ENCODE measurements at places on chromosomes 3 and 15.

GRCh38 chr3:120177151-120177550 is 82.9 kb upstream of the GSK3B start:
- H3K4me3 ChIP-seq: no peak overlapping the region
- no peak for DNase-seq
- no peaks in the 10 kb centered on the region for H3K36me3 ChIP-seq
- H3K27me3 ChIP-seq: no peaks in the 10 kb centered on the region
- no peak overlapping the region for H3K27ac ChIP-seq

- no peaks in the 10 kb centered on the region for H3K36me3 ChIP-seq
- peaks cover 81% of the 10 kb centered on the region for H3K4me1 ChIP-seq
- no peaks in the 10 kb centered on the region for H3K27me3 ChIP-seq
- peak overlapping the region; percentile 99 for H3K4me3 ChIP-seq
- peak overlapping the region; percentile 91 for H3K27ac ChIP-seq
These were observed 2.7 kb downstream of the CSK start for GRCh38 chr15:74784426-74785193.

DNA sequence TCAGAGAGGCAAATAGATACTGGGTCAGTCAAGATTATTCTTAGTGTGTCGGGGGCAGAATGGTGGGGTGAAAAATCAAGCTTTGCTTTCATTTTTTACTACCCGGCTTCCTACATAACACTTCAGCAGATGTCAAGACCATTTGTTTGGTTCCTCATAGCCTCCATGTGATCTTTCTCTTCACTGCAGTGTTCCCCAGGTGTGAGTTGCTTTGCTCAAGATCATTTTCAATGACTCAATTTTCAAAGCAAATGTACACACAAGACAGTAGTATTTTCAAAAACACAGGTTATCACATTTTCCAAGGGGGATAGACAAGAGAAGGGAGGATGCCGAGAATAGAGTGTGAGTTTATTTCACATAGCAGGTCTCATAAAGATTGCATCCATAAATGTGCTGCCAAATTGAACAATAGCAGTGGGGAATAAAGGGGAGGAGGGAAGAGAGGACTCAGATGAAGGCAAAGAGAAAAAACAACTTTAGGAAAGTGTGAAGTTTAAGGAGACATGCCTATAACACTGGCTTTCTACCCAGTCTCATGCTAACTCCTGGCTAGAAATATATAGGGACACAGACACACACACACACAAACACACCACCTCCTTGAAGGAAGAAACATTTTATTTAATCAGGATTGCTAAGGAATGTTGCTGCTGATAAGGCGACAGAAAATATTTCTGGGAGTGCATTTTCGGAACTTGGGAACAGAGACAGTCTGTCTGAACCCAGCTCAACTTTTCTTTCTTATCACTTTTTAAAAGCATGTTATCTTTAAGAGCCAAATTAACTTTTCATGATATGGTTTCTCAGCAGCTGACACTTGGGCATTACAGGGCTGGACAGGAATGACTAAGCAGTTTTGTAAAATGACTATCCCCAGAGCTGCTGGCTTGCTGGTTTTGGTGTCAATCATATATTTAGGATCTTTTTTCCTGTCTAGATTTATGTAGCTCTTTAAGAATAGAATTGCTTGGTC is 402.4 kb downstream of the RBMS3 start:
- no peak for DNase-seq
- H3K4me3 ChIP-seq: no peak overlapping the region
- H3K36me3 ChIP-seq: no peaks in the 10 kb centered on the region
- H3K27ac ChIP-seq: no peak overlapping the region
- no peaks in the 10 kb centered on the region for H3K27me3 ChIP-seq

GRCh38 chr3:67661089-67661488 is 6.7 kb upstream of the SUCLG2 start:
- H3K27ac ChIP-seq: no peak overlapping the region
- H3K4me3 ChIP-seq: no peak overlapping the region
- no peak for DNase-seq
- peaks cover 20% of the 10 kb centered on the region for H3K4me1 ChIP-seq
- H3K27me3 ChIP-seq: peaks cover 6% of the 10 kb centered on the region
- H3K36me3 ChIP-seq: no peaks in the 10 kb centered on the region

GRCh38 chr3:74267588-74268184 is 346.8 kb downstream of the CNTN3 start:
- no peaks in the 10 kb centered on the region for H3K36me3 ChIP-seq
- no peaks in the 10 kb centered on the region for H3K4me1 ChIP-seq
- DNase-seq: no peak
- H3K27ac ChIP-seq: no peak overlapping the region
- no peak overlapping the region for H3K4me3 ChIP-seq

DNA sequence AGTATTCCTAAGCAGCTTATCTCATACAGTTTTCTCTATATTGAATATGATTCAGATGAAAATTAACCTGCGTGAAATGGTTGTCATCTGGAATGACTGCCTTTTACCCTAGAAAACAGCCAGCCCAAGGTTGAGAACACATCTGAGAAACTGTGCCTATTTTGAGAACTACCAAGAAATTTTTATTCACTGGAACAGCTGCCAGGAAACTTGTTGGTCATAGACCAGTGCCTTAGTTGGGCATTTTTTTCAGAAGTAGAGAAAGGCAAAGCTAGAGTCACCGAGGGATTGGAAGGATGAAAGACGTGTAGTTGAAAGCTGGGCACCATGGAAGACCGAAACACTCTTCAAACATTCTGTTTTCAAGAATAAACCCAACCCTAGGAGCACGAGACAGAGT is 277.1 kb downstream of the LPP start:
- no peaks in the 10 kb centered on the region for H3K27me3 ChIP-seq
- no peak for DNase-seq
- peak overlapping the region; percentile 80 for H3K4me3 ChIP-seq
- H3K36me3 ChIP-seq: peaks cover 19% of the 10 kb centered on the region
- H3K27ac ChIP-seq: peak overlapping the region; percentile 100
- peaks cover 91% of the 10 kb centered on the region for H3K4me1 ChIP-seq

GRCh38 chr3:56308471-56308870 is 159.8 kb downstream of the ERC2 start:
- H3K27me3 ChIP-seq: peaks cover 16% of the 10 kb centered on the region
- H3K27ac ChIP-seq: no peak overlapping the region
- peaks cover 2% of the 10 kb centered on the region for H3K4me1 ChIP-seq
- DNase-seq: no peak
- no peak overlapping the region for H3K4me3 ChIP-seq

GRCh38 chr3:54121414-54122323 is 683 bp upstream of the CACNA2D3 start:
- DNase-seq: no peak
- no peak overlapping the region for H3K27ac ChIP-seq
- no peak overlapping the region for H3K4me3 ChIP-seq
- H3K36me3 ChIP-seq: peaks cover 13% of the 10 kb centered on the region
- H3K4me1 ChIP-seq: peaks cover 10% of the 10 kb centered on the region
- H3K27me3 ChIP-seq: peaks cover 66% of the 10 kb centered on the region

GRCh38 chr3:197031315-197032285 is 2.0 kb upstream of the MELTF start:
- H3K4me1 ChIP-seq: peaks cover 5% of the 10 kb centered on the region
- H3K27ac ChIP-seq: no peak overlapping the region
- no peak for DNase-seq
- peaks cover 29% of the 10 kb centered on the region for H3K27me3 ChIP-seq
- H3K36me3 ChIP-seq: no peaks in the 10 kb centered on the region

- H3K4me1 ChIP-seq: peaks cover 5% of the 10 kb centered on the region
- DNase-seq: no peak
- no peak overlapping the region for H3K27ac ChIP-seq
These were observed 27.4 kb downstream of the SPESP1 start for GRCh38 chr15:68957696-68958095.

- peaks cover 16% of the 10 kb centered on the region for H3K4me1 ChIP-seq
- H3K27me3 ChIP-seq: no peaks in the 10 kb centered on the region
- peaks cover 6% of the 10 kb centered on the region for H3K36me3 ChIP-seq
- no peak overlapping the region for H3K27ac ChIP-seq
These were observed 8.6 kb downstream of the ZNF445 start for GRCh38 chr3:44468572-44469520.

DNA sequence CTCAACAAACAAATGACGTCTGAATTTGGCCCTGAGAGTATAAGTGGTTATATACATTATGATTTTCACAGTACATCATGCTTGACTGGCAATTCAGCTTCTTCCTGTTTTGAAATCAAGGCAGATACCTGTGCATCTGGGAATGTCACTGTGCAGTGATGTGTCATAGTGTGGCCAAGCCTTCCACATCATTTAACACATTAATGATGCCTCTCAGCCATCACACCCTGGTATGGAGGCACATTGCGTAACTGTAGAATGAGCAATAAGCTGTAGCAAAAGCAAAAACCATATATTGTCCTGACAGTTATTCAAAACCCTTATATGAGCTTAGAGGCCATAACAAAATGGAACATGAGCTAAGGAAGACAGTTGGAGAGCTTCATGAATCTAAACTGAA is 246.0 kb downstream of the EPHA3 start:
- no peak overlapping the region for H3K27ac ChIP-seq
- no peak for DNase-seq
- no peaks in the 10 kb centered on the region for H3K4me1 ChIP-seq
- no peaks in the 10 kb centered on the region for H3K27me3 ChIP-seq

DNA sequence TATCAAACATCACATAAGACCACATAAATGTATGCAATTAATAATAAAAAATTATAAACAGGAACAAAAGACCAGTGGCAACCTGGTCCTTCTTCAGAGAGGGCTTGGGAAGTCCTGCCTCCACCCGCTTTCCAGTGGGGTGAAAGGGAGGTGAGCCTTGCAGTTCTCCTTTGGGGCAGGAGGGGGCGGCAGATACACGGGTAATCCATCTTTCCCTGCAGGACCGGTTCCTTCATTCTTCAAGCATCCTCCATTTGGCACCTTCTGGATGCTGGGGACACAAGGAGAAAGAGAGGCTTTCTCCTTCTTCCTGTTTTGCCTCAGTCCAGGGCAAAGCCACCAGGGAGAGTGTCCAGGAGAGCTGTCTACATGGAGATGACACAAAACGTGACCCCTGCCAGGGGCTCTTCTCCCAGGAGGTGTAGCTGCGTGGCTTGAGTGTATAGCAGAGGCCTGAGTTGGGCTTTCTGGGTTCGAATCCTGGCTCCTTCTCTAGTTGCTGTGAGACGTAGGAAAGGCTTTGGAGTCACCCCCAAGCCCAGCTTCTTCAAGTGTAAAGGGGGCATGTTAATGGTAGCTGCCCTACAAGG is 23.2 kb downstream of the RPLP1 start:
- no peaks in the 10 kb centered on the region for H3K4me1 ChIP-seq
- H3K27me3 ChIP-seq: peaks cover 30% of the 10 kb centered on the region
- no peak overlapping the region for H3K27ac ChIP-seq
- H3K4me3 ChIP-seq: no peak overlapping the region
- peaks cover 7% of the 10 kb centered on the region for H3K36me3 ChIP-seq

DNA sequence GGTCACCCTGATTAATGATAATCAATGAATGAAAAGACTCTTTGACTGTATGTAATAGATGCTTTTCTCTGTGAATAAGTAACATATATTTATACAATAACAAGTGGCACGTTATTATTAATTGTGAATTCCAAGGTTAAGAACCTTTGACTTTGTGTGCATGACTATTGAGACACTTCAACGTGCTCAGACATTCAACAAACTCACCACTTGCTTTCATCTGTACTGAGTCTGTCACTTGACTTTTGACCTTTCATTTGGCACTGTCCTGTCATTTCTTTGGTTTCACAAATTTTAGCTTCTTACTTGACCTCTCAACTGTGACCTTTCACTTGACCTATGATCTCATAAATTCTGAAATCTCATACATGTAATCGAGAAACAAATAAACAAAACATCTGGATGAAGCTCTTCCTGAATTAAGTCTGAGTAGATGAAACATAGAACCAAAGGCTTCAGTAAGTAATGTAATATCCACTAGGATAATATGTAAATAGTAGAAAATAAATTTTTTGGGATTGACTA is 426.8 kb downstream of the MECOM start:
- no peak for DNase-seq
- H3K27me3 ChIP-seq: peaks cover 16% of the 10 kb centered on the region
- no peak overlapping the region for H3K4me3 ChIP-seq
- no peaks in the 10 kb centered on the region for H3K36me3 ChIP-seq
- no peak overlapping the region for H3K27ac ChIP-seq
- H3K4me1 ChIP-seq: no peaks in the 10 kb centered on the region

GRCh38 chr3:71997066-71997653 is 212.2 kb upstream of the PROK2 start:
- peaks cover 4% of the 10 kb centered on the region for H3K4me1 ChIP-seq
- H3K36me3 ChIP-seq: peaks cover 7% of the 10 kb centered on the region
- DNase-seq: no peak

GRCh38 chr3:13836658-13837587 is 42.9 kb downstream of the WNT7A start:
- H3K36me3 ChIP-seq: no peaks in the 10 kb centered on the region
- H3K27ac ChIP-seq: no peak overlapping the region
- H3K4me1 ChIP-seq: no peaks in the 10 kb centered on the region

GRCh38 chr3:123329636-123330340 is 119.1 kb downstream of the ADCY5 start:
- H3K4me3 ChIP-seq: no peak overlapping the region
- no peak for DNase-seq
- H3K36me3 ChIP-seq: no peaks in the 10 kb centered on the region
- H3K27me3 ChIP-seq: no peaks in the 10 kb centered on the region
- H3K4me1 ChIP-seq: peaks cover 2% of the 10 kb centered on the region

- peak; percentile 30 for DNase-seq
These were observed 5.0 kb upstream of the UACA start for GRCh38 chr15:70768257-70768883.

DNA sequence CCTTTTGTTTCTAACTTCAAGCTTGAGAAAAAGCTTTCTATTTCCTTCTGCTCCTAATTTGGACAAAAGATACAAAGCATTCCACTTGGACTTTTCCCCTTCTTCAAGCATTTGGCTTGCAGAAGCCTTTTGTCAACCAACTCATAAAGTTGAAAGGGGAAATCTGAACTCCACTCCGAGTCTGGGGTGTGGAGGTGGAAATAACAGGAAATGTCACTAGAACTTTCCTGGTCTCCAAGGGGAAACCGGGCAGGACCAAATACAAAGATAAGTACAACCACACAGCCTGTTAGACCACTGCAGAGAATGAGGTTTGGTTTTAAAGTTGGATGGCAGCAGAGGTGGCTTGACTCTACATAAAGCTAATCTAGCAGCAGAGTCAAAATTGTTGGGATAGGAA is 4.2 kb upstream of the C3orf80 start:
- no peak overlapping the region for H3K4me3 ChIP-seq
- H3K27me3 ChIP-seq: peaks cover 39% of the 10 kb centered on the region
- H3K4me1 ChIP-seq: peaks cover 14% of the 10 kb centered on the region
- no peak overlapping the region for H3K27ac ChIP-seq

- DNase-seq: no peak
- no peaks in the 10 kb centered on the region for H3K27me3 ChIP-seq
- H3K27ac ChIP-seq: no peak overlapping the region
- H3K4me3 ChIP-seq: no peak overlapping the region
- H3K36me3 ChIP-seq: no peaks in the 10 kb centered on the region
These were observed 98.2 kb downstream of the CNTN6 start for GRCh38 chr3:1191026-1191425.
